Epithelial cell of esophagus (primary cell): ENCODE measurements at places on chromosomes 16 and 17.
A peak's percentile ranks its signal among the peaks of the same experiment; 100 is the strongest.

GRCh38 chr16:4293822-4294457 is 21.1 kb upstream of the TFAP4 start:
- peak; percentile 59 for DNase-seq

- no peak for DNase-seq
These were observed 918 bp upstream of the NLRC3 start for GRCh38 chr16:3578121-3578520.

DNA sequence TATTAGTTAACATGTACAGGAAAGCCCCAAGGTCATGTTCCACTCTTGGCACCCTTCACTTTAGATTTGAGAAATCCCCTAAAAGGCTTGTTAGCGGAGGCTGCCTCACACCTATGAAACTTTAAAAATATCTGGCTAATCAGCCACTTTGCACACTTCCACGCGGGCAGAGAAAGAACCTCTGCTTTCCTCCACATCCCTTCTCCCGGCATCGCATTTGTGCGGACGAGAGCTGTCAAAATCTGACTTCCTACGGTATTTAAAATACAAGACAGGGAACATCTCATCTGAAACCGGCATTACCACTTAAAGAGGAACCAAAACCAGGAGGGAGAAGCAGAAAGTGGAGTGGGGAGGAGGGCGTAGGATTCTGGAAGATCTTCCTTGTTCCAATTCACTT is 422.3 kb downstream of the TMEM114 start:
- DNase-seq, result no peak

GRCh38 chr16:21652453-21652852 is at the start of gene IGSF6:
Gene IGSF6, minus strand, starts transcription at chr16:21652608. Its CDS starts 10 bp downstream, at chr16:21652598.
- DNase-seq, result no peak

DNA sequence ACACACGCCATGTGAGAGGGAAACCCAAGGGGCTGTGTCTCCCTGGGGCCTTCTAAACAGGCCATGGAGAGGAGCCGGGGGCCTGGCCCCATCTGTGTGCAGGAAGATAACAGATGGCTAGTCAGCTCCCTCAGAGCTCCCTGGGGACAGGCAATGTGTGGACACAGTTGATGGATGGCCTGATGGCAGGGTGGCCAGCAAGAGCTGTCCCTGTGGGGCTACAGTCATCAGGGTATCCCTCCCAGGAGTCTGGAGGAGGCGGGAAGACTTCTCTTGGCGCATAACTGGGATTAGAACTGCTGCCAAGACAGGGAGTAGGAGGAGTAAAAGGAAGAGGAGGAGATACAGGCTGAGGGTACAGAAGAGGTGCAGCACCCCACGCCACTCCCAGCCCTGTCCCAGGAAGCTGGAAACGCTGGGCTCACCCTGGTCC is 17.3 kb downstream of the MYO18A start:
- no peak for DNase-seq

DNA sequence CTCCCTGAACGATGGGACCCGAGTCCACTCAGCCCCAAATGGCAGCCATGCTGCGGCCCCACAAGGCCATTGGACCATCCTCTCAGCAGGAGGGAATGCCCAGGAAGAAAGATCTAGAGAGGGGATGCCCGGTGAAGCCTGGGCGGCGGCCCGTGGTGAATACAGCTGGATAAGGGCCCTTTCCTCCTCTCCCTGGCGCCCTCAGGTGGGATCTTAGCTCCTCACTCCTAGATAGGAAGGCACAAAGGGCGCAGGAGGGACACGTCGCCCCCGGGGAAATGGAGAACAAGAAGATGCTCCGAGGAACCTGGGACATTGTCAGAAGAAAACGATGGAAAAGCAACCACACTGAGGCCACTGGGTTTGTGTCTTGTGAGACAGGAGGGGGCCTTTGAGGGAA is 2.5 kb downstream of the CD300C start:
- DNase-seq, result no peak

GRCh38 chr16:66574081-66574480 is 5.2 kb upstream of the CMTM2 start:
- no peak for DNase-seq

DNA sequence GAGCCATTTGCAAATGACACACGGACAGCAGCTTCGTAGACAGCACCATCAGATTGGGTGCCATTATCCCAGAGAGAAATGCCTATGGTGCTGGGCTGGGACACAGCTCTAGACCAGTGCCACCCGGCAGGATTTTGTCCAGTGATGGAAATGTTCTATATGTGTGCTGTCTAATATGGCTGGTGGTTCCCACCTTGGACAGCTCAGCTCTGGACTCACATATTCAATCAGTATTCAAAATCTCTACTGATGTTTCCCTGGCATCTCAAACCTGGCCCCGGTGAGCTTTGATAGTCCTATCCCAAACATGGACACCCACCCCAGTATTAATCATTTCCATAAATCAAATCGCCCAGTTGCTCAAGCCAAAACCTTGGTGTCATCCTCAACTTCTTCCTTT is 23.0 kb downstream of the FA2H start:
- DNase-seq, result no peak

GRCh38 chr17:1137465-1137894 is 42.3 kb downstream of the ABR start:
- DNase-seq, result peak; percentile 51
